ENCODE measurements at places on chromosomes 1 and 21.

DNA sequence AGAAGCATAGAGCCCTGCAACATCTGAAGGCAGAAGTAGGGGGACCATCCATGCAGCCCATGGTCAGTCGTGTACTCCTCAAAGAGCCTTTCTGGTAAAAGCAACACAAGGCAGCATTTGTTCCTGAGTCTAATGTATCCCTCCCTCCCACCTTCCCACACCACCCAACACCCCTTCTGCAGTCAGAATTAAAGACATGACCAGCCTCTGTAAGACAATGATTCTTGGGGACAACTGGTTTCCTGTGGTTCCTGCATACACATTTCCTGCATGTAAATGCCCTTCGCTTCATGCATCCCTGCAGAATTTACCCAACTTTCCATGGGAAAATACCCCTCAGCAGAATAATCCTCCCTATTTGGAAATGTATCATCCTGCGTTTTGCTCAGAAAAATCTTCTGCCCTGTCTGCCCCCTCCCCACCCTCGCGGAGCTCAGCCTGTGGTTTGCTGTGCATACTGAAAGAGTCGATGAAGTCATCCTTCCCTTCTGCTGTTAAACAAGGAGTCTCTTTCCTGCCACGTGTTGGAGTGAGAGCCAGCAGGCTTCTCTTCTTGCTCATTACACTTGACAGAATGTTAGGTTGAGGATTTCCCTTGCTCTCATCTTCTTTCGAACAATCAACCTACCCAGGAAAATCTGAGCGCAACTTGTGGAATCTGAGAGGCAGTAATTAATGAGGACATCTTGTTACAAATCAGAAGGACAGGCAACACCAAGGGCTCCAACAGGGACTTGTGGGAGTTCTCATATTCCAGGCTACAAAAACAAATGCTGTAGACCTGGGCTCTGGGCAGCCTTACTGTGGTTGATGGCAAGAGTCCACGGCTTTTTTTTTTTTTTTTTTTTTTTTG, 4.7 kb downstream of the TNN start:
- DNase-seq = peak; percentile 80

GRCh38 chr1:227388214-227389168, 70.2 kb upstream of the CDC42BPA start:
- no peak for DNase-seq

- peak; percentile 87 for DNase-seq
These were observed at the start of gene DVL1 for GRCh38 chr1:1349256-1350012. Gene DVL1, minus strand, starts transcription at chr1:1349418. Its CDS starts 353 bp downstream, at chr1:1349065.

DNA sequence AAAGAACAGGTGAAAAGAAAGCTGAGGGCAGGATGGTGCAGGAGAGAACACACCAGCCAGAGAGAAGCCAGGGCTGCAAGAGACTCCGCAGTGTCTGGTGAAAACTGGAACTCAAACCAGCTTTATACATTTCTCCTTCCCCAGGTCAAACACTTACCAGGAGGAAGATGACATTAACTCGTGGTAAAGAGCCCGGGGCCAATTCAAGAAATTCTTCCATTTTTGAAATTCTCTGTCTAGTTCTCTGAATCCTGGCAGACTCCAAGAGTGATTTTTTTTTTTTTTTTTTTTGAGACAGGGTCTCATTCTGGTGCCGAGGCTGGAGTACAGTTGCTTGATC, 25.8 kb upstream of the SIPA1L2 start:
- no peak for DNase-seq

DNA sequence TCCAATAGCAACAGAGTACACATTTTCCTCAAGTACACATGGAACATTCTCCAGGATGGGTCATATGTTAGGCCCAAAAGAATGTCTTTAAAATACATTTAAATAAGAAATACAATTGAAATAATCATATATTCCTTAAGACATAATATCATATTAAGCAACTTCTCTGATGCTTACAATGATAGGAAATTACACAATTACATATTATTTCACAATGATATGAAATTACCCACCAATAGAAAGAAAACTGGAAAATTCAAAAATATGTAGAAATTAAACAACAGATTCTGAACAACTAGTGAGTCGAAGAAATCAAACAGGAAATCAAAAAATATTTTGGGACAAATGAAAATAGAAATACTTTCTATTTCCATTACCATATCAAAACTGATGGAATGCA, 45.6 kb downstream of the FLVCR1 start:
- no peak for DNase-seq

GRCh38 chr1:50605186-50605875, 182.1 kb upstream of the DMRTA2 start:
- DNase-seq = no peak

DNA sequence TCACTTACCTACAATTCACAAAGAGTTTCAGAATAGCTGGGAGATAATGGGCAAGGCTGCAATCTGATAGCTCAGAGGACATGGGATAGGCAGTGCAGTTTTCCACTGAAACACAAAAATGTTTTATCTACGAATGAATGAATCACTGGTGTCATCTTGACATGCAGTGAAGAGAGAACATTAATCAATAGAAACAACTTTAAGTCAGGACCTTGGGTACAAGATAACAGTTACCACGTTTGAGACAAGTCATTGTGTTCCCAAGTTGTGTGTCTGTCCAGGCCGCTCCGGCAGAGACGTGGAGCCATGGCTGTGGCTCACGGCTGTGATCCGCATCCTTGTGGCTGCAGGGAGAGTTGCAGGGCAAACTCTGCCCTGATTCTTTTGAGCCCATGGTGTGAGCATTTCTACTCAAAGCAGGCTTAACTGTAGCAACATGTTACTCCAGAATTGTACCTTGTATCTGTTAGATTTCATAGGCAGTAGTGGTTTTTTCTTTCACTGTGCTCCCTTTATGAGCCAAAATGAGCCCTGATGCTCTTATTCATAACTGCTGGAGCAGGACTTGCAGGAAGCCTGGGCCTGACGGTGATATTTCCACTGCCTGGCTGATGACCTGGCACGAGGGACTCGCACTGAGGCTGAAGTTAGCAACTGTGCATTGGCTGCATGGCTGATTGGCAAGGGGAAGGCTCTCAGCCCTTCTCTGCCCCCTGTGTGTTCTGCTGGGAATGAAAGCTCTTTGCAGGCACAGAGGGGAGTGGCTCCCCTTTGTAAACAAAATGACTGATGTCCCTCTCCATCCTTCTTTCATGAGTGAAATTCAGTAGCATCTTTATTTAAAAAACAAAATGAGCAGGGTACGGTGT, 465.2 kb downstream of the AJAP1 start:
- no peak for DNase-seq

GRCh38 chr21:32844076-32844475, 72.5 kb upstream of the PAXBP1 start:
- no peak for DNase-seq

DNA sequence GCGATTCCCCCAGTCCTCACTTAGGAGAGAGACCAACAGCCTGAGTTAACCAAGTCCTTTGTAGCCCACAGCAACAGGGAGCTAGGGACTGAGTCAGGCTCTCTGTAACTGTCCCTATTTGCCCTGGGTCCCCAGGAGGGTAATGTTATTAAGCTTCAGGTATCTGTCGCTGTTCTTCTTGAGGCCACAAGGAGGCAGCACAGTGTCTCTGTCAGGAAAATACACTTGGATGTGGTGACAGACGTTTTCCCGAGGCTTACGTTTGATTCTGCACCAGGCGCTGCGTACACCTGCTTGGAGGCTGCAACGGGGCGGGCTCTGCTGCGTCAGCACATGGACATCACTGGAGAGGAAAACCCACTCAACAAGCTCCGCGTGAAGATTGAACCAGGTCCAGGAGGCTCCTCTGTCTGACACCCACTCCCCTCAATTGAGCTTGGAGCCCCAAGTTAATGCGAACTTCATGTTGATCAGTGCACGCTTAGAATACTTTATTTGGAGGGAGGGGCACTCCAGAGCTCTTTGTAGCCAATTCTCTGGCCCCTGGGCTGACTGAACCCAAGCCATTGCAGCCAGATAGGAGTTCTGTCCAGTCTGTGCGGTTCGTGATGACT, 10.7 kb upstream of the ELF3 start:
- DNase-seq = no peak

DNA sequence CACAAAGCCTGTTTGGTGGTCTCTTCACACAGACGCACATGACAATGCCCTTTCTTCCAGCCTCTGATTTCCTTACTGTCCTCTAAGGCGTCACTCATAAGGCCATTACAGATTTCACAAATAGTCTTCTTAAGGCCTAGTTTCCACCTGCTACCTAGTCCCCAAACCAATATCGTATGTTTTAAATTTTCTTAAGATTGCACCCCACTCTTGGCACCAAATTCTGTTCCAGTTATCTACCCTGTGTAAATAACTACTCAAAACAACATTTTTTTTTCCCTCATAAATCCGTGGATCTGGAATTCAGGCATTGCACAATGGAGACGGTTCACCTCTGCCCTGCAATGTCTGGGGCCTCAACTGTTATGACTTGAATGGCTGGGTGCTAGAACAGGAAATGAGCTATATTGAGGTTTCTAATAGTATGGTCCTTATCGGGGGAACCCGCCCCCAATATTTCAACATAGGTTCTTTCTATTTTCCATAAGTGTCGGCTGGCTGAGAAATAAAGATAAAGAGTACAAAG, 36.9 kb upstream of the SERTAD4 start:
- DNase-seq = no peak

DNA sequence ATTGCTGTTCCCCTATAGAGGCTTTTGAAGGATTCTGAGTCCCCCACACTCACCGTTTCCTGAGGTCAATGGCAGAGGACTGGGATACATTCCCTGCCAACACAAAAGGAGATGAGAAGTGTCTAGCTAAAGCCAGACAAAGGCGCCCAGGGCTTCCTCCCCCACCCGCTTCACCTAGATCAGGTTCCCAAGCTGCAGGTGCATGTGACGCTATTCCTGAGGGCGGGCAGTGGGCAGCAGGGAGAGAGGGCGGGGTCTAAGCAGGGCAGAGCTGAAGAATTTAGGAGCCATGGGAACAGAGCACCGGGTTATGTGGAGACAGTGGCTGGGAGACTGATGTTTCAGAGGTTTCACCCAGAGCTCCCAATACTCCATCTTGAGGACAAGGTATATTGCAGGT, 6.0 kb upstream of the ARHGEF2 start:
- no peak for DNase-seq

- no peak for DNase-seq
These were observed 16.8 kb downstream of the PHTF1 start for GRCh38 chr1:113742515-113742914.
